ENCODE measurements at places on chromosomes 11 and 22. TPM values are rescaled to one million over a fixed set of nuclear protein-coding genes. Genes with fewer than 3 reads are reported as not detected.

DNA sequence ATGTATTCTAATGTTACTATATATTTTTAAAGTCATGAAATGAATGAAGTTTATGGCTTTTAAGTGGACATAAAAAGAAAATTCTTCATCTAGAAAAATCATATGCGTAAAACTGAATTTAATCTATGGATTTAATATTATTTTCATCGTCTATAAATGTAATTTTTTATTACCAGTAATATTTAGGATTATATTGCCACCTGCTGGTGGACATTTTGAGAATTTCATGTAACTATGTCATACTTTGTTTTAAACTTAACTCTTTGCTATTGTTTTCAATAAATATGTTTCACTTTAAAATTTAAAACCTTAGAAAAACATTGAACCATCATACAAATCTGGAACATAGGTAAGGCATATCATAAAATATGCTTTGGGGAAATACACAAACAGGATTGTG is 66.5 kb upstream of the CEP126 start:
- peak; percentile 77 for DNase-seq
- peaks cover 4% of the 10 kb centered on the region for H3K4me1 ChIP-seq
- H3K27ac ChIP-seq: no peak overlapping the region
- H3K27me3 ChIP-seq: no peaks in the 10 kb centered on the region

DNA sequence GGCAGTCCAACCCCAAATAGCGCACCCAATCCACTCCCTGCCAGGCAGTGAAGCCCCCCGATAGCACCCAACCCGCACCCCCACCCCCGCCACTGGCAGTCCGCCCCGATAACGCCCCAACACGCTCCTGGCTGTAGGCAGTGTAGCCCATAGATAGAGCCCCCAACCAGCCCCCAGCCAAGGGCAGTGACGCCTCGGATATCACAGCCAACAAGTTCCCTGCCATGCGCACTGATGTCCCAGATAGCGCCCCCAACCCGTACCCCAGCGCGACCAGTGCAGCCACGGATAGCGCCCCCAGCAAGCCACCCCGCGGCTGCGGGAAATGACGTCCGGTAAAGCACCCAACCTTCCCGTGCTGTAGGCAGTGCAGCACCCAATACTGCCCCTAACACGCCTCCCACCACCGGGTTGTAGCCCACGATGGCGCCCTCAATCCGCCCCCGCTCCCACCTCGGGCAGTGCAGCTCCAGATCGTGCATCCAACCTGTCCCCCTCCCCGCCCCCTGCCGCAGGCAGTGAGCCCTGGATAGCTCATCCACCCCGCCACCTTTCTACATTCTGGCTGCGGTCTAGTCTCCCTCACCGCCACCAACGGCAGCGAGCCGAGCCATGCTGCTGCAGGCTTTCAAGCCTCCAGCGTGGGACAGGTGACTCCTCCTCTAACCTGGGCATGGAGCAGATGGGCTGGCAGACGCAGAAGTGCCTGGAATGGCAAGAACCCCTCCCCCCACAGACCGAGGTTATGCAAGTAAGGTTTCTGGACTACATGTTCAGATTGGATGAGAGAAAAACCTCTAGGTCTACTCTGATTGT is 625 bp downstream of the RFPL2 start:
- H3K27me3 ChIP-seq: no peaks in the 10 kb centered on the region
- H3K27ac ChIP-seq: no peak overlapping the region
- no peak overlapping the region for H3K4me3 ChIP-seq

The C11orf16 gene
- total RNA-seq: not detected

The OR52L1 gene
- not detected for total RNA-seq

- no peaks in the 10 kb centered on the region for H3K27me3 ChIP-seq
- H3K36me3 ChIP-seq: no peaks in the 10 kb centered on the region
- peak; percentile 63 for DNase-seq
- peaks cover 40% of the 10 kb centered on the region for H3K4me1 ChIP-seq
- H3K27ac ChIP-seq: peak overlapping the region; percentile 92
These were observed 2.8 kb downstream of the C11orf71 start for GRCh38 chr11:114397349-114397982.

All from PC-3 (cell line).